Dorsolateral prefrontal cortex (tissue), 122 donors: ENCODE measurements at places on chromosomes 16 and 17.

GRCh38 chr17:78896834-78897663 lies 6.0 kb downstream of the CEP295NL start:
- no peak for DNase-seq

DNA sequence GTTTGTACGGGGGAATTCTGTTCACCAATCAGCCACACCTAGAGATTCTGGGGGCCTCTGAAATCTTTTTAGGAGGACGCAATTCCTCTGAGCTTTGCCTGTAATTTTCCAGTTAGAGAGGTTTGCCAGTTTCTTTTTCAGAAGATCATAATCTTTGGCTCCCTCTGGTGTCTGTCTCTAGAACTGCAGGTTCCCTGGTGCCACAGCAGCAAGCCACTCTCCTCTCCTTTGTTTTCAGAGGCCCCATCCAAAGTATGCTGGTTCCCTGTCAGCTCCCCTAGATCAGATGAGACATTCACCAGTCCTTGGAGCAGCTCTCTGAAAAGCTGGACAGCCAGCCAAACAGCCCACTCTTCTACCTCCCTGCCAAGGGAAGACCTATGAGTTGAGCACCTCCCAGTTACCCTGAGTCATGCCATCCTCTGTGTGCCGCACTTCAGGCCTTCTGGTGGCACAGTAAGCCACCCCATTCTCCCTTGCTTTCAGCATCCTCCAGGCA lies 36.1 kb downstream of the RNF112 start:
- DNase-seq = peak; percentile 58

- DNase-seq = peak; percentile 47
These were observed 1.1 kb upstream of the CAPN15 start for GRCh38 chr16:526181-527014.

DNA sequence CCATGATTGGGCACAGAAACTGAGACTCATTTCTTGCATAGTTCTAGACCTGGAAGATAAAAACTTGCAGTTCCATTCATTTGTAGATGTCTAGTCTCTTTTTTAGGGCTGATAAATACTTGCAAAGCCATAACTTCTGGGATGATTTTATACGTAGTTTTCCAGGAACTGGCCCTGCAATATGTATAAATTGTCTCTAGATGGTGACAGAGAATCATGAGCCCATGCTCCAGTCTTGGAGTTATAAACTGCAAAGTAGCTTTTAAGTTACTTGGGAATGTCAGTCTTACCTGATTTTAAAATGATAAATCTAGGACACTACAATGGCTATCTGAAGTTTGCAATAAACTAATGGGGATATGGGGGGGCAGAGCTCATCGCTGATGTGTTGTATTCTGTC lies 3.0 kb upstream of the ADAMTS18 start:
- DNase-seq = no peak

GRCh38 chr17:66904760-66905624 lies 59.5 kb upstream of the CACNG4 start:
- DNase-seq = no peak

GRCh38 chr17:6568184-6568758 lies 11.9 kb upstream of the PITPNM3 start:
- no peak for DNase-seq

GRCh38 chr17:36629252-36629847 lies 28.0 kb downstream of the MRM1 start:
- peak; percentile 74 for DNase-seq

DNA sequence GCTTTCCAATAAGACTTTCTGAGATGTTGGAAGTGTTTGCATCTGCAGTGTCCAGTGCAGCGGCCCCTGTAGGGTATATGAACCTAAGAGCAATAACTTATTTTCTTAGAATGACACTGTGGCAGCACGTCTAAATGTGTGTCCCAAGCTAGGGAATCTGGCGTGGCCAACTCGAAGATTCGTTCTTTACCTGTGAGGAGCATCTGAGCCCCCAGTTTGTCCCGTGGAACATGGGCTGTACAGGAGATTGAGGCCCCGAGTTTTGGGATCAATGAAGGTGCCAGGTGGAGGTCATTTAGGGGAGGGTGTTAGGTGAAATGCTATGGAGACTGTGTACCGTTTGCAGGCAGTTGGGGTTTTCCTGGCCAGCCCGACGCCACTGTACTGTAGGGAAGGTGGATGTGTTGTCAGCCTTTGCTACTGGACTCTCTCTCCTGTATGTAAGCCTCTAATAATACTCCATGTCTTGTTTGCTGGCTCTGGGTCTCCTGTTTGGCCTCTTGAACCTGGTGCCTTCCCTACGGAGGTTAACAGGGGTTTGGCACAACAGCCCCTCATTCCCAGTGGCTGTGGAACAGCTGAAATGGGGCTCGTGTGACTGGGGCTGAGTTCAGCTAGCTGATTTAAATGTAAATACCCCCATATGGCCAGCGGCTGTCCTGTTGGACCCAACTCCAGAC lies 45.5 kb upstream of the SDK2 start:
- DNase-seq = no peak

DNA sequence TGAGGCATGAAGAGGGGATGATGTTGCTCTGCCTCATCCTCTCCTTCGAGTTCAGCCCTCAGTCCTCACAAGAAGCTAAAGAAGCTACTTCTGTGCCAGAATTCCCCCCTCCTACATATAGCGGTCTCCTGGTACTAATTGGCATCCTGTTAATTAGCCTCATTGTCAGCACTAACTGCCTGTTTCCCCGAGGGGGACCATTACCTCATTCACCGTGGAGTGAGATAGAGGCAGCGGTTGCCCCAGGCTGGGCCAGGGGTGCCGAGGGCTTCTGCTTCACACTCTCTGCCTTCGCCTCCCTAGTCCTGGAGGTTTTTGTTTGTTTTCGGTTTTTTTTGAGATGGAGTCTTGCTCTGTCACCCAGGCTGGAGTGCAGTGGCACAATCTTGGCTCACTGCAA lies 5.7 kb upstream of the MINK1 start:
- no peak for DNase-seq

GRCh38 chr17:58969156-58969555 lies 137.5 kb downstream of the TRIM37 start:
- DNase-seq = no peak

GRCh38 chr17:68576811-68577496 lies 24.2 kb downstream of the FAM20A start:
- no peak for DNase-seq

GRCh38 chr17:19718613-19719354 lies 2.4 kb upstream of the SLC47A2 start:
- DNase-seq = no peak

GRCh38 chr16:27217256-27217655 lies 13.9 kb downstream of the KDM8 start:
- no peak for DNase-seq
